Regular cardiac myocyte (primary cell): ENCODE measurements at places on chromosomes 5 and 9. TPM values are rescaled to one million over a fixed set of nuclear protein-coding genes. Genes with fewer than 3 reads are reported as not detected.

CDKN2B-AS1 gene
- total RNA-seq = 1.5 and 3.7 TPM in 2 replicates

STK32A gene
- 0.38 and 1.7 TPM in 2 replicates for total RNA-seq

TMEM161B gene
- 9.4 and 13.8 TPM in 2 replicates for total RNA-seq

PCDHA12 gene
- 0.28 TPM in 1 of 2 replicates, not detected in the other for total RNA-seq

NTRK2 gene
- total RNA-seq = 2.3 and 2.8 TPM in 2 replicates

LHX2 gene
- under 0.01 and 0.19 TPM in 2 replicates for total RNA-seq

PAIP2 gene
- total RNA-seq = 81.5 and 118 TPM in 2 replicates

TYRP1 gene
- total RNA-seq = 1.7 TPM in 1 of 2 replicates, not detected in the other

AKNA gene
- 2.1 and 2.8 TPM in 2 replicates for total RNA-seq

STPG3 gene
- not detected in 2 replicates for total RNA-seq

TMEM215 gene
- not detected in 2 replicates for total RNA-seq

AJM1 gene
- total RNA-seq = 1.5 and 6.8 TPM in 2 replicates

RNF145 gene
- total RNA-seq = 47.1 and 68.4 TPM in 2 replicates

CDO1 gene
- total RNA-seq = 1.5 and 3.4 TPM in 2 replicates

SERF1A gene
- 7.0 and 8.8 TPM in 2 replicates for total RNA-seq

SPATA31A3 gene
- not detected in 2 replicates for total RNA-seq

SPOUT1 gene
- 10.4 and 26.3 TPM in 2 replicates for total RNA-seq

HNRNPAB gene
- 29.3 and 145 TPM in 2 replicates for total RNA-seq

ITGA1 gene
- 28.9 and 92.2 TPM in 2 replicates for total RNA-seq

IL7R gene
- total RNA-seq = 2.3 and 13.2 TPM in 2 replicates

ARHGEF39 gene
- total RNA-seq = 0.28 and 3.6 TPM in 2 replicates

PCDHA11 gene
- total RNA-seq = under 0.01 and 0.28 TPM in 2 replicates

IFNA10 gene
- not detected in 2 replicates for total RNA-seq

CDH10 gene
- total RNA-seq = 1.9 and 3.9 TPM in 2 replicates

PCDH12 gene
- total RNA-seq = 0.56 and 0.77 TPM in 2 replicates

PGM5 gene
- 8.8 and 33.5 TPM in 2 replicates for total RNA-seq

HK3 gene
- not detected in 2 replicates for total RNA-seq

TSLP gene
- 13.5 and 13.6 TPM in 2 replicates for total RNA-seq

SLC27A6 gene
- total RNA-seq = under 0.01 TPM in 1 of 2 replicates, not detected in the other

FBP2 gene
- total RNA-seq = not detected in 2 replicates

TAF1L gene
- not detected in 2 replicates for total RNA-seq

HAPLN1 gene
- total RNA-seq = 11.1 and 38.9 TPM in 2 replicates

PCA3 gene
- under 0.01 TPM in 1 of 2 replicates, not detected in the other for total RNA-seq

GLRA1 gene
- not detected in 2 replicates for total RNA-seq

LCN6 gene
- total RNA-seq = not detected in 2 replicates

CER1 gene
- total RNA-seq = not detected in 2 replicates

PDLIM4 gene
- total RNA-seq = 33.0 and 37.2 TPM in 2 replicates

BAAT gene
- total RNA-seq = under 0.01 and 0.19 TPM in 2 replicates

SLC6A18 gene
- total RNA-seq = not detected in 2 replicates

NTNG2 gene
- total RNA-seq = 0.96 and 2.8 TPM in 2 replicates

SMIM33 gene
- under 0.01 TPM in 1 of 2 replicates, not detected in the other for total RNA-seq

ZNF658 gene
- total RNA-seq = 3.6 and 5.4 TPM in 2 replicates

PCDHGA7 gene
- total RNA-seq = 1.5 and 3.7 TPM in 2 replicates

SCGB3A2 gene
- 0.85 TPM in 1 of 2 replicates, not detected in the other for total RNA-seq

BRINP1 gene
- 0.56 TPM in 1 of 2 replicates, not detected in the other for total RNA-seq

ZNF462 gene
- total RNA-seq = 8.6 and 13.2 TPM in 2 replicates

THOC3 gene
- 41.7 and 83.6 TPM in 2 replicates for total RNA-seq

FCHO2 gene
- total RNA-seq = 10.0 and 24.0 TPM in 2 replicates

TIGD6 gene
- total RNA-seq = 6.7 and 6.8 TPM in 2 replicates

GABRA1 gene
- total RNA-seq = not detected in 2 replicates

IRX2 gene
- 0.38 and 0.56 TPM in 2 replicates for total RNA-seq

SCAI gene
- total RNA-seq = 4.6 and 7.6 TPM in 2 replicates

GTF3C5 gene
- total RNA-seq = 31.3 and 38.2 TPM in 2 replicates
